ENCODE measurements at places on chromosomes 7 and 10.
A peak's percentile ranks its signal among the peaks of the same experiment; 100 is the strongest.

DNA sequence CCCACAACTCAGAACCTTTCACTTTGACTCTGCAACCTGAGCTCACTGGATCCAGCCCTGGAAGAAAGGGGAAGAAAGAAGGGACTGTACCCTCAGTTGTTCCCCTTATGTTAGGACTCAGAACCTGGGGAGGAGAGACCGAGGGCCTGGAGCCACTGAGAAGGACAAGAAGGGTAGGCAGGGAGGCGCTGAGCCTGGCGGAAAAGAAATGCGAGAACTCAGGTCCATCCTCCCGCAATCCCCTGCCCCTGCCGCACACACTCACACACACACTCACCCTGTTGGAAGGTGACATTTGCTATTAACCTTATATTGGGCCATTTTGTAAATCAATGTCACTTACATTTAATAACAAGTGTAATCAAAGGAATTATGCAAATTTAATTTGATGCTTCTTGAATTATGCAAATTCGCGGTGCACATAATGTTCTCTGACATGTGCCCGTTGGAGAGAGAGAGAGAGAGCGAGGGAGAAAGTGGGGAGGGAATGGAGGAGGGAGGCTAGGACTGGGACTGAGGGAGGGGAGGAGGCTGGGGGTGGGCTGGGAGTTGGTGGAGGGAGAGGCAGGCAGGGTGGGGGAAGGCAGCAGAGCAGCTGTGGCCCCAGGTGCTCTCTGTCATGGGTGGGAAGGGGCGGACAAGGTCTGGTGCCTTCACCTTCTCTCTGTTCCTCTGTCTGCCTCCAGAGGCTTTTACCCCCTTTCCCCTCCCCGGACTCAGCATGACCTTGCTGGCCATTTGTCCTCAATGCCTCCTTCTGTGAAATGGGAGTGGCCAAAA, 99.6 kb upstream of the PAX2 start:
- no peak for DNase-seq

- DNase-seq, result peak; percentile 45
Observed at GRCh38 chr7:142581341-142581740, 167.9 kb upstream of the PRSS1 start.

DNA sequence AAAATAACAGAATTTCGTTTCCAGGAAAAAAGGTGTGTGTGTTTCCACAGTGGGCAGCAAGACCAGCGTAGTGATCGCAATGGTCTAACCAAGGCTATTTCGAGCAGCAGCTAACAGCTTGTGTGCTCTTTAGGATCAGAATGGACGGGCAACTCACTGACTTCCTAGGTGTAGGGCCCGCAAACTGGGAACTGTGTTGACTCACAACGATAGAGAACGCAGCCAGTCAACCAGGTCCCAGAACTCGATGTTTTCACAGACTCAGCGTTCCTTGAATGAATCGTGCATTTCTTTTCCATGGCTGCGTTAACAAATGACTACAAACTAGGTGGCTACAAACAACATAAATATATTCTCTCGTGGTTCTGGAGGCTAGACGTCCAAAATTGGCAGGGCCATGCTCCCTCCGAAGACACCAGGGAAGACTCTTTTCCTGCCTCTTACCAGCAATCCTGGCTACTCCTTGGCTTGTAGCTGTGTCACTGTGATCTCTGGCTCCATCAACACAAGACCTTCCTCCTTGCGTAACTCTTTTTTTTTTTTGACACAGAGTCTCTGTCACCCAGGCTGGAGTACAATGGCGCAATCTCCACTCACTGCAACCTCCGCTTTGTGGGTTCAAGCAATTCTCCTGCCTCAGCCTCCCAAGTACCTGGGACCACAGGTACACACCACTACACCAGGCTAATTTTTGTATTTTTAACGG, 39.1 kb downstream of the PODXL start:
- no peak for DNase-seq

- DNase-seq, result no peak
Observed at GRCh38 chr7:81515009-81515408, 254.8 kb downstream of the HGF start.

GRCh38 chr10:5500162-5500670, 846 bp upstream of the CALML5 start:
- no peak for DNase-seq

DNA sequence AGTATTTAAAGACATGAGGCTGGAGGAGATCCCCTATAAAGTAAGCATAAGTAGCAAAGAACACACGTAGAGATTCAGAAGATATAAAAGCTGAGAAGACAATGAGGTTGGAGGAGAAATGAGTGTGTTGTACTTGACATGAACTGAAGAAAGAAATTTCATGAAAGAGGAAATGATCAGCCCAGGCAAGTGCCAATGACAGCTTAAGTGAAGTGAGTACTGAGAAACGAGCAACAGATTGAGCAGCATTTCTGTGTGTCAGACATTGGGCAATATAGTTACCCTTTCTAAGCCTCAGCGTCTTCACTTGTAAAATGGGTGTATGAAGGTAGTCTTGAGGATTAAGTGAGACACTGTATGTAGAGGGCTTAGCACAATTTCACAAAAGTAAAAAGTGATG, 4.8 kb upstream of the LIPA start:
- no peak for DNase-seq

- DNase-seq, result peak; percentile 28
Observed at GRCh38 chr7:90594751-90595317, 1.3 kb upstream of the CDK14 start.

GRCh38 chr7:102211590-102212550, 74.8 kb upstream of the SH2B2 start:
- no peak for DNase-seq

DNA sequence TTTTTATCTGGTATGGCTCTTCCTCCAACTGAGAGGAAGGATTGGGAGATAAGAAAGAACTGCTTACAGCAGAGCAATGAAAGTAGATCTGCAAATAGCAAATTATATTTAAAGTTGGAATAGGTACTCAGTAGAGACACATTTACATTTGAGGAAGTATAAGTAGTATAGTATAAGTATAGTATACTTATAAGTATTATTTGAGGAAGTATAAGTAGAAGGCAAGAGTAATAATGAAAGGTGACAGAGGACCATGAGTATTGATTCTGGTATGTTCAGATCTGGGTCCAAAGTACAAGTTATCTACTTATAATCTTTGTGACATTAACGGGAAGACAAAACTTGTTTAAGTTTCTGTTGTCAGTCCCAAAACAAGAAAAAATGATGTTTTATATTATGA, 527.6 kb upstream of the SORCS1 start:
- DNase-seq, result no peak

Data from NAMALWA (cell line).